Small intestine (tissue), 16 donors: ENCODE measurements at places on chromosomes 2 and 18. TPM values are rescaled to one million over a fixed set of nuclear protein-coding genes. Genes with fewer than 3 reads are reported as not detected.
A peak's percentile ranks its signal among the peaks of the same experiment; 100 is the strongest.

Gene GPBAR1
- polyA plus RNA-seq, result 1.3 TPM

Gene PLGLB1
- polyA plus RNA-seq, result 4.0 TPM

Gene CRYGD
- polyA plus RNA-seq, result 2.8 TPM

Gene RGPD8
- not detected for polyA plus RNA-seq

Gene ZSWIM2
- polyA plus RNA-seq, result 0.03 TPM

Gene SESTD1
- polyA plus RNA-seq, result 13.8 TPM

Gene FAM124B
- 0.81 TPM for polyA plus RNA-seq

Gene FNDC4
- polyA plus RNA-seq, result 2.0 TPM

DNA sequence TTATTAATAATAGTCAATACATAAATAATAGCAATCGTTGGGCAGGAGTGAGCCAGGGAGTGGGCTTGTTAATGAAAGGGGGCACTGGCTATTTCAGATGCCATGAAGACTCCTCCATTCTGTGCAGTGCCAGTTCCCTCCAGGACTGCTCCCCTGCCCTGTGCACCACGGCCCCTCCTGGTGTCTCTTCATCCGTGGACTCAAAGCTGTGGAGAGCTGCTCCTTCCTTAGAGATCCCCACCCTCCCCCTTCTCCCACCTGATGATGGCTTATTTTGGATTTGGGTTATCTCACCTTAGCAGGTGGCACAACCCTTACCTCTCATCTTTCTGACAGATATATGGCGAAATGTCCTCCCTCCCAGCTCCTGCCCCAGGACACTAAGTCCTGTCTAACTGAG, 3.1 kb upstream of the CELF4 start:
- no peaks in the 10 kb centered on the region for H3K36me3 ChIP-seq
- no peak overlapping the region for H3K4me3 ChIP-seq
- no peak for DNase-seq
- peaks cover 78% of the 10 kb centered on the region for H3K27me3 ChIP-seq
- no peak overlapping the region for H3K27ac ChIP-seq

DNA sequence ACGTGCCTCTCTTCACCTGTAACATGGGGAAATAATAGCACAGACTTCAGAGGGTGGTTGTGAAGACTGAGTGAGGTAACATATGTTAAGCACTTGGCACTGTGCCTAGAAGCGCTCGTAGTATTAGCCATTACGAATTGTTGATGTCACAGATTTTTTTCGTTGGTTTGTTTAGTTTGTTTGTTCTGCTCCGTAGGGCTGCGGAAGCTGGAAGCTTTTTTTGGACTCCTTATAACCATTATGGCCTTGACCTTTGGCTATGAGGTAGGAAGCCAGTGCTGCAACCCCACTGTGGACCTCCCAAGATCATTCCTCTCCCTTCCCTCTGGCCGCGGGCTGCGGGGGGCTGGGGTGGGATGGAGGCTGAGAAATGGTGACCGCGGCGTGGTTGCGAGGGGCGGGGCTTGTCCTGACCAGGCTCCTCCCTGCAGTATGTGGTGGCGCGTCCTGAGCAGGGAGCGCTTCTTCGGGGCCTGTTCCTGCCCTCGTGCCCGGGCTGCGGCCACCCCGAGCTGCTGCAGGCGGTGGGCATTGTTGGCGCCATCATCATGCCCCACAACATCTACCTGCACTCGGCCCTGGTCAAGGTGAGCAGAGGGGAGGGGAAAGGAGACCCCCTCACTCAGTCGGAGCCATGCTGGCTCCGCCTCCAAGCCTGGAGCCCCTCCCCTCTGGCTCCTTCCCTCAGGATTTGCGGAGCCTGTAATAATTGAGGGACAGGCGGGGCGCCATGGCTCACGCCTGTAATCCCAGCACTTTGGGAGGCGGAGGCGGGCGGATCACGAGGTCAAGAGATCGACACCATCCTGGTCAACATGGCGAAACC, 5.5 kb downstream of the SLC11A1 start:
- no peak overlapping the region for H3K4me3 ChIP-seq
- H3K27me3 ChIP-seq, result no peaks in the 10 kb centered on the region
- H3K27ac ChIP-seq, result peak overlapping the region; percentile 81

DNA sequence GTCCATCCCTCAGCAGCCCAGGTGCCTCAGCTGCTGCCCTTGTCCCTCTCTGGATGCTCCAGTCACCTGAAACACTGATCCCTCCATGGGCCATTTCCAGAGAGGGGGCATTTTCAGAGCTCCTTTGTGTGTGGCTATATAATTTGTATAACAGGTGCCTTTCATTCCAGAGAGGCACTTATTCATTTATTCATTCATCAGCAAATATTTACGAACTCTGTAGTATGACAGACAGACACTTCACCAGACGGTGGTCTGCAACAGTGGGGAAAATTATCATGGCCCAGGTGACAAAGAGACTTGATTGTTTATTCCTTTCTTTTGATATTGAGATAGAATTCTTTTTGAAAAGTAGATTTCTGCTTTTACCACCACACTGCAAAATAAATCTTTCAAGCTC, 361.7 kb downstream of the TMEM182 start:
- DNase-seq, result no peak

DNA sequence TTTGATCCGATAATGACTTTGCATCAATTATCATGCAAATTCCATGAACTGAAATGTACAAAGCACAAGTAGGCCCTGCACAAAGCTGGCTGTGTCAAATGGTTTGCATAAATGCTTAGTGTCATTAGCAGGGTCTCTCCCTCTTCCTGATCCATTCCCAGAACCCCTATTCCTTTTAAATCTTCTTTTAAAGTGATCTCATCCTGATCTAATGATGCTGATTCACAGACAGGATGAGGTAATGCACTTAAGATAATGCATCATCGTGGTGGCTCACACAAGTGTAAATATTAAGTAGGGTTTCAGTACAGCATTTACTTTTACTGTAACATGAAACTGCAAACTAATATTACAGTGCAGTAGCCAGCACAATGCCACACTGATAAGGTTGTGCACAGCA, 304.8 kb upstream of the SOX11 start:
- H3K4me3 ChIP-seq, result no peak overlapping the region
- H3K4me1 ChIP-seq, result no peaks in the 10 kb centered on the region
- no peak overlapping the region for H3K27ac ChIP-seq
- no peak for DNase-seq
- H3K27me3 ChIP-seq, result no peaks in the 10 kb centered on the region

DNA sequence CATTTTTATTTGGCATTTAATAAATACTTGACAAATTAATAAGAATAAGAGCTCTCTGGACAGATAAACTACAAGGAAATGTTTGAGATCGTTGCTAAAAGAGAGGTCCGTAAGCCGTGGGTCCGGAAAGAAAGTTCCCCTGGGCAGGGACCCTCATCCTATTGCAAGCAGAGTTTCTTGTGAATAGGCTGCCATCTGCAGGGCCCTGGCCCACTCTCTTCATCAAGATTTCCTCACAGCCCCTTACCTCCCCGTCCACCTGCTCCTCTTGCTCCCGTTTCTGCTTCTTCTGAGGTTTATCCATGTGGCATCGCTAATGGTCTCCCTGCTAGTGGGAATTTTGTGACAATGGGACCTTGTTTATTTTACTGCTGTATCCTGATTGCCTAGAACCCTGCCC, 30.1 kb upstream of the MC5R start:
- H3K27me3 ChIP-seq, result no peaks in the 10 kb centered on the region
- H3K36me3 ChIP-seq, result no peaks in the 10 kb centered on the region
- no peaks in the 10 kb centered on the region for H3K4me1 ChIP-seq
- H3K4me3 ChIP-seq, result no peak overlapping the region

- H3K36me3 ChIP-seq, result no peaks in the 10 kb centered on the region
- no peak overlapping the region for H3K4me3 ChIP-seq
- no peak overlapping the region for H3K27ac ChIP-seq
- H3K27me3 ChIP-seq, result no peaks in the 10 kb centered on the region
Measured at GRCh38 chr2:62844311-62845090, 139.0 kb downstream of the EHBP1 start.

DNA sequence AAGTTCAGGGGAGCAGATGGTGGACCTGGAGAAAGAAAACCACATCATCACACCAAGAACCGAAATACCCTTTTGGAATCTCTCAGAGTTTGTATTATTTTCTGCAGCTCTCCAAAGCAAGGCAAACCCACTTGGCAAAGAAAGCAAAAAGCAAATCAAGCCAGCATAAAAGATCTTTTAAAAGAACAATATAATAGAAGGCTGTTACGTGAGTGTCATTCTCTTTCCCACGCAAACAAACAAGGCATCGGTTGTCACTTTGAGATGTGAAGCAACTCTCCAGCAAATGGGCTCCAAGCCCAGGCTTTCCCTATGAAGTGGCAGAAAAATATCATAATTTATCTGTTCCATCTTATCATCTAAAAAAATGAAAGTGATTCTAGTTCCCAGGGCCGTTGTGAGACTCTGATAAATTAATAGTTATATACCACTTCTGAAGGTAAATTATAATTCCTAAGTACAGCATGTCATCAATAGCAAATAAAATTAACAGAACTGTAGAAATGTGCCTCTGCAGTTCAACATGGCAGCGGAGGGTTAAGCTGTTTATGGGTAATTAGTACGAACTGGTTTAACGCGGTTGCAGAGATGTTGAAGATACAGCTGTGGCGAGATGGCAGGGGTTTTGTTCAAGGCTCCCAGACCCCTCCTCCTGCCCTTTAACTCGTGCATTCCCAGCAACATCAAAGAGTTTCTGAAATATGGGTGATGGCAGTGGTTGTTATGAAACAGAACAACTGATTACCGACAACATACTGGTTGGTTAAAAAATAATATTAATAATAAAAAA, 89.2 kb downstream of the EPHA4 start:
- H3K27ac ChIP-seq, result no peak overlapping the region
- no peak overlapping the region for H3K4me3 ChIP-seq
- no peak for DNase-seq
- H3K4me1 ChIP-seq, result no peaks in the 10 kb centered on the region

DNA sequence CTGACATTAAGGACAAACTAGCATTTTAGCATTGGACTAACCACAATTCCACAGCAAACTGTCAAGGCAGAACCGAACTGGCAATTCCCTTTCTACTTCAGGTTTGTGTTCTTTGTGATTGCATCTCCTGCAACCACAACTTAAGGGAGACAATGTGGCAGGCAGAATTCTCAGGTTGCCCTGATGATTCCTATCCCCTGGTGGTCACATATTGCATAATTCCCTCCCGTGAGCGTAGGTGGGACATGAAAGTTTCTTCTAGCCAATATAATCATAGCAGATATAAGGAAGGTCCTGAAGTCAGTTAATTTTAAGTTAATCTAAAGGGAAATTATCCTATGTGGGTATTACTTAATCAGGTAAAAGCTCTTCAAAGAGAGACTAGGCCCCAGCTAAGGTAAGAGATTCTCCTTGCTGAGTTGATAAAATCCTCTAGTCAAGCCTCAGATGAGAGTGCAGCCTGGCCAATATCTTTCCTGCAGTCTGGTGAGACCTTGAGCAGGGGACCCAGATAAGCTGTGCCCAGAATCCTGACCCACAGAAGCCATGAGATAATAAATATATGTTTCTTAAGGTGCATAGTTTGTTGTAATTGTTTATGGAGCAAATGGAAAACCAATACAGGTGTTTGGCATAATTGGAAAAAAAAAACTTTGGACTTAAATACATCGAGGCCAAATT, 45.9 kb upstream of the TNP1 start:
- no peak overlapping the region for H3K27ac ChIP-seq
- no peaks in the 10 kb centered on the region for H3K4me1 ChIP-seq
- no peaks in the 10 kb centered on the region for H3K36me3 ChIP-seq
- H3K4me3 ChIP-seq, result no peak overlapping the region

DNA sequence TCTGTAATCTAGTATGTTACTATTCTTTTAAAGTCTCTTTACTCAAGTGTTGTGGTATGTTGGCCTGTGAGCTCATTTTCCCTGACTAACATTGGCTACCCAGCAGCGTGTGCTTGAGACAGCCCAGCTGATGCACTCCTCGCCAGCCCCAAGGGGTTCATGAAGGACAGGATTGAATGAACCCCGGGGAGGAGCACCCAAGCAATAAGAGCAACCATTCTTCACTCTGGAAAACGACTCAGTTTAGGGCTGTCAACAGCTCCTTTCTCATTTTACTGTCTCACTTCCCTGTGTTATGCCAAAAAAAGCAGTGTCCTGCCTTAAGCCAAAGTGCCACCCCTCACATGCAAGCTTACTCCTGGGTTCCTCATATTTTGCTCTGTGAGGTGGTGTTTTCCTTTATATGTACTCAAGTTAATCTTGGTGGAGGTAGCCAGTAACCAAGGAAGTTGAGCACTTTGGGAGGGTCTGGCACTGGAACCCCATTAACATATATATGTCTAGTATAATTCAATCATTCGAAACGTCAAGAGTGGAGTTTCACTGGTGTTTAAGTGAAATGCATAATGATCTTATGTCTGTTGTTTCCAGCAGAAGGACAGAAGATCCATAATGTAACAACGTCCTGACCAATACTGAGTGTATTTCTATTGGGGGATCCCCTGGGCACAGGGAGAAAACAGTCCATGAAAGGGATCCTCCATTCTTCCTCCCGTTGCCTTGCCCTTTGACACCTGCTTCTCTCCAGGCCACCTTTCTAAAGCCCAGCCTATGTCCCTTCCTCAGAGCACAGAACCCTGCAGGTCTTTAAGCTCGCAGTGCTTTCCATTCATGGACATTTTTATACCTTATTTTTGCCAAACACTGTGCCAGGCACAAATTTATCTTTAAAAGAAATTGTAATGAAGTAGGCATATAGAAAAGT, 43.2 kb downstream of the ATIC start:
- no peaks in the 10 kb centered on the region for H3K4me1 ChIP-seq
- H3K36me3 ChIP-seq, result peaks cover 2% of the 10 kb centered on the region
- H3K27ac ChIP-seq, result no peak overlapping the region
- H3K4me3 ChIP-seq, result no peak overlapping the region

DNA sequence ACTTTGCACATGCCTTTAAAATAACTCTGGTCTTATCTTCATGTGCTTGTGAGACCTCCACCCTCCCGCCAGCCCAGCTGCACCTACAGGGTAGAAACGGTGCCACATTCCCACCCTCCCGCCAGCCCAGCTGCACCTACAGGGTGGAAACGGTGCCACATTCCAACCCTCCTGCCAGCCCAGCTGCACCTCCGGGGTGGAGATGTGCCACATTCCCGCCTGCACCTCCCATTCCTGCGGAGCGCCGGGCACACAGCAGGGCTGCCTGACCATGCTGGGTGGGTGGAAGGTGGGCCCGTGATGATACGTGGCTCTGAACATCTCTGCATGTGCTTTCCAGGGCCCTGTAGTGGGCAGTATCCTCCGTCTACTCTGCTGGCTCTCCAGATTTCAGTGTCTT, 243.7 kb upstream of the PXDN start:
- no peak overlapping the region for H3K27ac ChIP-seq
- H3K4me3 ChIP-seq, result no peak overlapping the region
- H3K4me1 ChIP-seq, result no peaks in the 10 kb centered on the region
- no peaks in the 10 kb centered on the region for H3K36me3 ChIP-seq
- H3K27me3 ChIP-seq, result no peaks in the 10 kb centered on the region

DNA sequence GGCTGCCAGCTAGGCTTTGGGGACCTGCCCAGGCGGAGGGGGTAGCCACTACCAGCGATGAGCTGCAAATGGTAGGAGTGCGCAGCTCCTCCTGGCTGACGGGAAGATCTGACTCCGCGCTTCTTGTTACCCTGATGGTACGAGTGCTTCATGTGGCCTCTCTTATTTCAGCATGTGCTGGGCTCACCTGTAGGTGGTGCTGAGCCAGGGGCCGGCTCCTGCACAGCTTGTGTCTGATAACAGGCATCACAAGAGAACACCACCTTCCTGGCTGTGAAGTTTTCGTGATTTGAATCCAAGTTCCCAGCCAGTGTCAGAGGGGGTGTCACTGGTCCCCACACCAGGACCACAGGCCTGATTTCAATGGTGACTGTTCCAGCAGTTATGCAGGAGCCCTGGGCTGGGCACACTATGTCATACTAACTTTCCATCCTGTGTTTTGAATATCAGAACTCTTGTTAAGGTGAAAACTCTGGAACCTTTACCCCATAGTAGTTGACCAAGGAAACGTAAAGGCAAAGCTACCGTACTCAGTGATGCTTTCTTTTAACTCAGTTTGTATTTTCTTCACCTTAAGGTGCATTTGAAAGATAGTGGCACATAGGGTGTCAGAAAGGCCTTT, 28.0 kb downstream of the APCDD1 start:
- no peaks in the 10 kb centered on the region for H3K27me3 ChIP-seq
- no peak overlapping the region for H3K27ac ChIP-seq
- no peaks in the 10 kb centered on the region for H3K4me1 ChIP-seq
- DNase-seq, result no peak
